Activated CD8-positive, alpha-beta memory T cell treated with anti-CD3 and anti-CD28 coated beads for 1 hour (primary cell): ENCODE measurements at places on chromosomes 12 and 14.

GRCh38 chr12:54390176-54390667 lies 5.7 kb upstream of the ZNF385A start:
- no peak for DNase-seq

DNA sequence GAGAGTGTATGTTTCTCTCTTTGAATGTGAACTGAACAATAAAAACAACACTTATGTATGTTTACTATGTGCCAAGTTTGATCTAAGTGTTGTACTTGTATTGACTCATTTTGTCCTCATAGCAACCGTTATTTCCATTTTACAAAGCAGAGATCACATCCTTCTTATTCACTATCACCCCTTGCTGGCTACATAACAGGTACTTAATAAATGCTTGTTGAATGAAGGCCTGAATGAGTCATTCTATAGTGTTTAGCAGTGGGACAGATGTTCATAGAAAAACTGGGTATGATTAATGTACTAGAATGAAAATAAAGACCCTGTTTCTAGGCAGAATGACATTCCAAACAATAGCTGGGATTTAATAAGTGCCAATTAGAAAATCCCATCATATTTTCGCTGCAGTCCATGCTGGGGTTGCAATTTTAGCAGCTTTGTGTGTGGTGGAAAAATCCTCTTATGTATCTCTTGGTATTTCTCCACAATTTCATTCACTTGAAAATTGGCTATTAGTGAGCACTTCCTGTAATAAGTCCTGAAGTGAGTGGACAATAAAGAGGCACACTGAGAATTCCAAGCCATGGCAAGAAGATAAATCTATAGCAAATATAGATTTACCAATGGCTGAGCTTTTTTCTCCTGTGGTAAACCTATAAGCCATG lies 86.0 kb downstream of the FAR2 start:
- DNase-seq = no peak

GRCh38 chr12:79769189-79769859 lies 78.6 kb upstream of the PAWR start:
- DNase-seq = no peak

- DNase-seq = no peak
Observed at GRCh38 chr12:89372584-89373370, 20.5 kb upstream of the DUSP6 start.

DNA sequence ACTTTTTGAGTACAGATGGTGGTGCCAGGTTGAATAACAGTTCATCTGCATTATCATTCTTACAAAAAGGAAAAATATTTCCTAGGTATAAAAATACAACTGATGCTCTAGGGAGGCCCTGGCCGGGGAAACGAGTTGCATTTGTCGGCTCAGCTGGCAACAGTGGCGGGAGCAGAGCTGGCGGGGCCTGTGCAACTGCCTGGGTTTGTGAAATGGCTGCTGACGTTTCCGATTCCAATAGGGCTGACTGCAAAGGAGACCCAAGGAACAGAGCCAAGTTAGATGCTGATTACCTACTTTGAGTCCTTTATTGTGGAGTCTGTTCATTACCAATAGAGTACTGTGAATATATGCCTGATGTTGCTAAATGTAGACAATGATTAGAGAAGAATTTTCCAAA lies 25.8 kb upstream of the PHLDA1 start:
- no peak for DNase-seq

GRCh38 chr14:78674820-78675219 lies 504.6 kb downstream of the NRXN3 start:
- no peak for DNase-seq

DNA sequence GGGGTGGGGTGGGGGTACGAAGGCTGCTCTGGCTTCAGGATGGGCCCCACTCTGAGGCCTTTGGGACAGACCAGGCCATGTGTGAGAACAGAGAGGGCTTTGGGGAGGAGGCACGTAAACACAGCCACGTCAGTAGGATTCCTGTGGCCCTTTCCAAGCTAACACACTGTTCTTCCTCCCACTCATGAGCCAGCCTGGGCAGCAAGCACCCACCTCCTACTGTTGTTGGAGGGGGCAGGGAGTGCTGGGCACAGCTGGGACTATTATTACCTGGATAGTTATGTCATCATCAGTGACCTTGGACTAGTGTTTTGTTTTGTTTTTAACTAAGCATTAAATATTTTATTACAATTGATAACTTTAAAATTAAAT lies 5.3 kb downstream of the CHGA start:
- DNase-seq = no peak

GRCh38 chr14:68694516-68695235 lies 98.2 kb downstream of the ZFP36L1 start:
- DNase-seq = no peak

DNA sequence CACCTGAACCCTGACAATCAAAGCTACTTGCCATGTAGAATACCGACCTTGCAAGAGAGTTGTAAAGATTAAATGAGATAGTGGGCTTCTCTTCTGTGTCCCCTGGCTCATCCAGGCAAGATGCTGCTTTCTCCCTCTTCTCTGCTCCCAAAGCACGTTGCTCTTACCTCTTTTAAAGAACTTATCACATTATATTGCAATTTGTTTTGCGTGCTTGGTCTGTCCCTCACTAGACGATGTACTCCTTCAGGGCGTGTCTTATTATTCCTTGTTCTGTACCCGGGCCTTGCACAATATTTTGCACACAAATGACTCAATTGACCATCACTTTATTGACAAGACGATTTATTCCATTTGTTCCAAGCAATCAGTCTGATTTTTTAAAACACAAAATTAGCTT lies 3.3 kb downstream of the DCN start:
- no peak for DNase-seq

- no peak for DNase-seq
Observed at GRCh38 chr14:74739293-74740030, 23.7 kb upstream of the YLPM1 start.

DNA sequence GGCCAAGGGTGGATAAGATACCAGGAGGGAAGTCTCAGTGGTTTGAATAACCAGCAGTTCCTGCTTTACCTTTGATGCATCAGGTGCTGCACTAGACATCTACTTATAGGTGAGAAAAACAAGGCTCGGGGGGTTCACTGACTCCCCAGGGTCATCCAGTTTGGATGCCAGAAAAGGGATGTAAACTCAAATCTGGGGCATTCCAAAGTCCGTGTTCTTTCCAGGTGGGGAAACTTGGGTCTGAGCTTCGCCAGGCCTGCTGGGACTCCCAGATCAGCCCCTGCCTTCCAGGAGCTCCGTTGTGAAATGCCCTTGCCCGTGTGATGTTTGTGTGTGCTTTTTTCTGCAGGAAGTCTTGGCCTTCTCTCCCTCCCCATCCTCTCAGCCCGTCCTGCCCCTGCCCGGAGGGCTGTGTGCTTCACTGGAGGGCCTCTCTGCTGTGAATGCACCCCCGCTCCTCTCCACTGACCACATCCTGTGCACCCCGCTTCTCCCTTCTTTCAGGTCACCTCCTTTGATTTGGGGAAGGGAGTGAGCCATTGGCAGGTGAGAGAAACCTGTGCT lies 42.1 kb downstream of the TSPAN9 start:
- DNase-seq = no peak

- no peak for DNase-seq
Observed at GRCh38 chr12:91620992-91621391, 438.4 kb upstream of the DCN start.

- no peak for DNase-seq
Observed at GRCh38 chr14:91383439-91383838, 34.2 kb downstream of the CCDC88C start.

- no peak for DNase-seq
Observed at GRCh38 chr12:71524626-71525025, 85.0 kb downstream of the LGR5 start.

DNA sequence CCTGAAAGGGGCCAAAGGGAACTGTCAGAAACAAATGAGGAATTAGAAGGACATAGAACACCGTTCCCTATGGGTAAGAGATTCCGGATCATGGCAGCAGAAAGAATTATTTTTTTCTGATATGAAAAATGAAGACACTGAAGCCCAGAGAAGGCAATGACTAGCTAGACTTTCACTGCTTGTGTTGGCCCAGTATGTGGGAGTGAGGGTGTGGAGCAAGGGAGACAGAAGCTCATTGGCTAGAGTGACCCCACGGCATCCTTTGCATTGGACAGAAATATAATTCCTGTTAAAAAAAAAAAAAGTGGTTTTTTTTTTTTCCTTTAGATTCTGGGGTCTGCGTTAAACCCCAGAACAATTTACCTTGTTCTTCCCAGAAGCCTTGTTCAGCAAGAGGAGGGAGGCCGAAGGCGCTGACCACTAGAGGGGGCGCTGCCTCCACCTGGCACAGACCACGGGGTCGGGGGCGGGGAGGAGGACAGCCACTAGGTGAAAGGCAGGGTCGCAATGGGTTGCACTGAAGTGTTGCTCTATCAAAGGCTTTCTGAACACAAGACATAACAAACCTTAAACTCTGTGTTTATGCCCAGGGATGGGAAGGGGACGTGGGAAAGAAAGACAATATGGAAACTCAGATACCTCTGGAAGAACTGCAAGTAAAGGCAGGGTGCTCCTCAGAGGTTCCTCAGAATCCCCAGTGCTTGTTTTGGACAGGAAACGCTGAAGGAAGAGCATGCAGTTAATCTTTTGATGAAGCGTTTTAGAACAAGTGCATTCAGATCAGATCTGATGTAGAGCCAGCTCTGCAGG lies 156.8 kb downstream of the KCNA5 start:
- DNase-seq = no peak

GRCh38 chr14:80434574-80435321 lies 223.4 kb upstream of the DIO2 start:
- DNase-seq = no peak

GRCh38 chr12:53207042-53207441 lies at the start of gene ITGB7:
TSS of gene ITGB7 (minus strand) at chr12:53207251. CDS start at chr12:53200443, 6,808 bp downstream.
- no peak for DNase-seq

- no peak for DNase-seq
Observed at GRCh38 chr14:73759183-73759713, 45.1 kb upstream of the PNMA1 start.

- DNase-seq = no peak
Observed at GRCh38 chr12:106386813-106387535, 29.4 kb downstream of the POLR3B start.

GRCh38 chr12:88855301-88855700 lies 275.0 kb upstream of the KITLG start:
- no peak for DNase-seq

DNA sequence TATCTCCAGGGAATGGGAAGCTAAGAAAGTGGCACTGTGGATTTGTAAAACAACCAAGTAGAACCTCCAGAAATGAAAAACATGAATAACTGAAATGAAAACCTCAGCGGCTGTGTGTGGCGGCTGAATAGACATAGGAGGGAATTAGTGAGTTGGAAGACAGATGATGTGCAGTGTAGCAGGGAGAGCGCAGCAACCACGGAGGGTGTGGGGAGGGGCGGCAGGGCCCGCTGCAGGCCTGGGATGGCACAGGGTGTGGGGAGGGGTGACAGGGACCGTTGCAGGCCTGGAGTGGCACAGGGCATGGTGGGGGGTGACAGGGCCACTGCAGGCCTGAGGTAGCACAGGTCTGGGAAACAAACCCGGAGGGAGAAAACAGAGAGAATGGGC lies 51.1 kb downstream of the BEGAIN start:
- no peak for DNase-seq

- DNase-seq = no peak
Observed at GRCh38 chr12:190881-191280, 23.1 kb downstream of the SLC6A12 start.

GRCh38 chr12:130978785-130979184 lies 25.1 kb downstream of the ADGRD1 start:
- DNase-seq = no peak

DNA sequence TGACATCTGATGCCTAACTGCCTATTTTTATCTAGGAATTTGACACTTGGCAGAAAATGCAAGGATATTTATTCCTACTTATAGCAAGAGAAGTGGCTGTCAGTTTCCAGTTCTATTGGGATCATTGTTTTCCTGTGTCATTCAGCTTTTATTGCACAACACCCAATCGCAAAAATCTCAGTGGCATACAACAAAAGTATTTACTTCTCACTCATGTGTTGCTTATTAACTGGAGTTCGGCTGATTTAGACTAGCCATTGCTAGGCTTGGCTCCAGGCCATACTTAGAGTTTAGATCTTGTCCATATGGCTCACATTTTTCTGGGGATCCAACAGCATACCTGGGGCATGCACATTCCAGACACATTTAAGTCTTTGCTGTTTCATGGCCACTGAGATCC lies 218.6 kb upstream of the SYT1 start:
- DNase-seq = no peak

- no peak for DNase-seq
Observed at GRCh38 chr14:103862393-103862782, 15.0 kb upstream of the PPP1R13B start.

- DNase-seq = no peak
Observed at GRCh38 chr12:51548241-51548640, 42.8 kb upstream of the SCN8A start.

- DNase-seq = no peak
Observed at GRCh38 chr12:126083926-126084325, 1018.7 kb downstream of the AACS start.
